ENCODE measurements at places on chromosomes 2 and 18. TPM values are rescaled to one million over a fixed set of nuclear protein-coding genes. Genes with fewer than 3 reads are reported as not detected.
A peak's percentile ranks its signal among the peaks of the same experiment; 100 is the strongest.

The INHBB gene
- 1.0 TPM for total RNA-seq

The ADCYAP1 gene
- 2.7 TPM for total RNA-seq

The CFAP65 gene
- 0.11 TPM for total RNA-seq

The VWA3B gene
- 0.77 TPM for total RNA-seq

The KIF1A gene
- 16.2 TPM for total RNA-seq

DNA sequence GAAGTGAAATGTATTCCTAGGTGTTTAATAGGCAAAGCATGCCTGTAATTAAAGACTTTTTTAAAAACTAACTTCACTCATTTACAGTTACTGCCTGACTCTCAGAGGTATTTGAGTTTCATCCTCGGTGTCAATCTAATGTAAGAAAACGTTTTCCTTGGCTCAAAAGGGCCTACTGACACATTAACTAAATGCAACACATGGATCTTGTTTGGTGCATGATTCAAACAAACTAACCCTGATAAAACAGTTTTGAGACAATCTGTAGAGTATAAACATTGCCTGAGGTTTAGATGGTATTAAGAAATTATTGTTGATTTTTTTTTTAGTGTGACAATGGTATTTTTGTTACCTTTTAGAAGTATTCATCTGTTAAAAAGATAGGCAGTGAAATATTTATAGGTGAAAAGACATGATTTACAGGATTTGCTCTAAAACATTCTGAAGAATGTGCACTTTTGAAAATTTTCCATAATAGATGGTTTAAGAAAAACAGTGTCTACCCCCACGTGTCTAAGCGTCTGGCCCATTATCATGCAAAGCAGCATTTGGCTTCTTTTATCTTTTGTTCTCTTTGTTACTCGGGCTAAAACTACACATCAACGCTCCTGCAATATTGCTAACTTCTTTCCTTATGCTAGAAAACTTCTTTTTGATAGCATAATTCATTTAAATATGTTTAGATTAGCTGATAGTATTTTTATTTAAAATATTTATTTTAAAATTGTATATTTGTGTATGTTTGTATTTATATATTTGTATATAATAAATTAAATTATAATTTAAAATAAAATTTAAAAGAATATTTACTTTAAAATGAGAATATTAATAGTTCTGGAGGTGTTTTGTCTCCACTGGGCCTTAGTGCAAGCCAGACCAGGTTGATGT is 160.2 kb upstream of the NDUFV2 start:
- no peak for DNase-seq

- no peak for DNase-seq
These were observed 42.7 kb upstream of the CDH19 start for GRCh38 chr18:66646609-66647008.

DNA sequence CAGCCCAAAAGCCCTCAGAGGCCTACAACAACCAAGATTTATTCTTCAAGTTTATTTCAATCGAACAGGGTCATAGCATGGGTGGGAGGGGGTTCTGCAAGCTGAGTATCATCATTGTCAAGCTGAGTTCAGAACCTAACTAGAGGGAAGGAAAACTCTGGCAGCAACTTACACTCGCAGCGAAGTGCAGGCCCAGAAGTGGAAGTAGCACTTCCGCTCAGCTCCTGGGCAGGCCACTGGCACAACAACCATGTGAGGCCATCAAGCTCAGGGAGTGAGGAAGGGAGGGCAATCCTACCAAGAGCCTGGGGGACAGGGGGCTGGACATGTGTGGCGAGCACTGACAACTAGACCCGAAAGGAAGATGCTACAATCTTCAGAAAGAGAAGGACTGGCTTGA is 4.8 kb downstream of the UXS1 start:
- DNase-seq, result peak; percentile 7

DNA sequence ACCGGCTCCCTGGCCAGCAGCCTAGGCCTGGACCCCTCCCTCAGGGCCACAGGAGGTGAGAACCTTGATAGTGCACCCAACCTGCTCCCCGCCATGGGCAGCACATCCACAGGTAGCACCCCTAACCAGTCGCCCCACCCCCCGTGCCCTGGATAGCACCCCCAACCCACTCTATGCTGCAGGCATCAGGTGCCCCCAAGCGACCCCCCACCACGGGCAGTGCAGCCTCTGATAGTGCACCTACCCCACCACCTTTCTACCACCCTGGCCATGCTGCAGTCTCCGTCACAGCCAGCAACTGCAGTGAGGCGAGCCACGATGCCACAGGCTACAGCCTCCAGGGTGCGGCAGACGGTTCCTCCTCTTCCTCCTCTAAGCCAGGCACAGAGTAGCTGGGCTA is 55.6 kb downstream of the SOWAHC start:
- no peak for DNase-seq

DNA sequence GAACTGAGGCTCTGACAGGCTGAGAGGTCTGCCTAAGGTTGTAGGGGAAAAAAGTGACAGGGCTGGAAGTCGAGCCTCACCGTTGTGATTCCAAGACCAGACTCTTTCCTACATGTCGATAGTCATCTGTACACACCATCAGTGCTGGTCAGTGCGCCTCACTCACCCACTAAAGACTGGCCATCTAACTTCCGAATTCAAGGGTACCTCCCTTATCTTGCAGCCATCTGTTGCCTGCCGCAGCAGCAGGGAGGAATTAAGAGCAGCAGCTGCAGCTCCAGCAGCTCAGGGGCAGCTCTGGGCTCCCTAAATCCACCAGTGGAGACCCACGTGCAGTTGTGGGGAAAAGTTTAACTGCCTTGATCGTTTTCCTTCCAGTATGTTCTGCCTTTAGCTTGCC is 32.6 kb upstream of the GPR39 start:
- DNase-seq, result no peak

Measured in Daoy (cell line).